ENCODE measurements at places on chromosomes 11 and 22.

GRCh38 chr11:3340025-3340424 lies 38.9 kb downstream of the ZNF195 start:
- no peak for DNase-seq

DNA sequence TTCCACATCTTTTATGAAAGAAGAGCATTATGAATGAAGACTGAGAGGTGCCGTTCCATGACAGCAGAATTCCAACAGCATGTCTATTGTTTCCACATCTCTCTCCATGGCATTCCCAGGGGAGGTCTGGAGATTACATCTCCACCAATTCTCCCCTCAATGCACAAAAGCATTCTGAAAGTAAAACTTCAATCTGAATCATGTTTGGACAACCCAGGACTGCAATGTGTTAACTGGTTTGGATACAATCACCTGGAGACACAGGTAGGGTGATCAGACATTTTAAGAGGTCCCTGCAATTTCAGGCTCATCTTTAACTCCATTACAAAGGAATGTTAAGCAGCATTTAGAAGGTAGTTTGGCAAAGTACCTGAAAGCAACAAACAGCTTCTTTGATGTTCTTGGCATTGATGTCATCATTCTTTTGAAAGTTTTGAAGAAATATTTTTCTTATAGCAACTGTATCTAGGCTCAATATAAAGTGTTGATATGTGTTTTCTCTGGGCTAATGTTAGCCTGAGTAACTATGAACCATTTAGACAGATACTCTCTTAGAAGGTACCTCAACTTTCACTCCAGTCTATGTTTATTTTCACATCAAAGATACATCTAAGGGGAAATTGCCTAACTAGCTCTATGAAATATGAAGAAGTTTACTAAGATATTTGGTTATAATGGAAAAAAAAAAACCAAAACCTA lies 181.4 kb upstream of the MTMR2 start:
- DNase-seq, result no peak

GRCh38 chr11:43579171-43579918 lies 101.2 kb upstream of the HSD17B12 start:
- DNase-seq, result no peak

- no peak for DNase-seq
Measured at GRCh38 chr22:17917490-17917983, 106.8 kb downstream of the MICAL3 start.

GRCh38 chr11:130397780-130398179 lies 30.6 kb downstream of the ADAMTS8 start:
- no peak for DNase-seq

DNA sequence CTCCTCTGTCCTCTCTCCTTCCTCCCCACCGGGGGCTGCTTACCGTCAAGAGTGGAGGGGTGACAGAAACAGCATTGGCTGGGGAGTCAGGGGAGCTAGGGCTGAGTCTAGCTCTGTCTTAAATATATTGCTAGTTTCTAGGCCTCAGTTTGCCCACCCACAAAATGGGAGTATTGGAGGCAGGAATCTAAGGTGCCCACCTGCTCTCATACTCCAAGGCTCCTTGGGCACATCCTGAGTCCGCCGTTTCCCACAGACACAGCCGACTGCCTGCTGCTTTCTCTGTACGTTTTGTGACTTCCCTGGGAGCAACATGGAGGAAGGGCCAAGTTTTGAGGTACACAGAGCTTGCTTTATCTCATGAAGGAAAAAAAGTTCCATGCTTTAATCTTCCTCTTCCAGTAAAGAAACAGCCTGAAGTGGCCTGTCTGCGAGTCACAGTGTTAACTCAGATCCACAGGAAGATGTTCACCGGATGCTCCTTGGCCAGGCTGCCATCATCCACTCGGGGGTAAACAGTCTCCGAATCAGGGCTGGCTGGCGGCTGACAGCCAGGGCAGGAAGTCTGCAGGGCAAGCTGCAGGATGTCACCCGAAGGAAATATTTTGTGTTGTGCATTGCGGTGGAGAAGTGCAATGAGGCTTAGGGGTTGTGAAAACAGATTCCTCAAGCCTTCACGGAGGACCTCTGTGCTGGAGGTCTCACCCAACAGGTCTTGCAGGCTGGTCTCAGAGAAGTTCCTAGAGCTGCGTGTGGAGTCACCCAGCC lies 11.0 kb upstream of the CERK start:
- DNase-seq, result no peak

GRCh38 chr22:27063406-27063805 lies 406.0 kb downstream of the MIAT start:
- no peak for DNase-seq

DNA sequence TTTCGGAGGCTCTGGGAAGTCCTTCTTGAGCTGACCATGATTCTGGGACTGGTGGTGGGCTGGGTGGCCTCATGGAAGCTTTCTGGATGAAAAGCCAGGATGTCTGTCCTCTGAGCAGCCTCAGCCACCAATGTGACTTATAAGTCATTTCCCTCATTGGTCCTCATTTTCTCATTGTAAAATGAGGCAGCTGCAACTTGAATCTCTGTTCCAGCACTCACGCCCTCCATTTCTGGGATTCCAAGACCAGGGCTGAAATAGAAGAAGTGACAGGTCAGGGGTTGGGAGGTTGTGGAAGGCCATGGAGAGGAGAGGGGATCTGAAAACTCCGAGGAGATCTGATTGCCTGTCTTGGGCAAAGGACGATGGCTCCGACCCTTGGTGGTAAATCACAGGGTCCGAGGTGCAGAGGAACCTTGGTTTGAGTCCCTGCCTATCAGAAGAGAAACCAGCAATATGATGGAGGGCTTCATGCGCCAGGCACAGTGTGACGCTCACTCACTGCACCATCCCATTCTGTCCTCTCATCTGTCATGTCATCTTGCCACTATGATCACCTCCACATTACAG lies 38.3 kb downstream of the TSPAN18 start:
- no peak for DNase-seq

DNA sequence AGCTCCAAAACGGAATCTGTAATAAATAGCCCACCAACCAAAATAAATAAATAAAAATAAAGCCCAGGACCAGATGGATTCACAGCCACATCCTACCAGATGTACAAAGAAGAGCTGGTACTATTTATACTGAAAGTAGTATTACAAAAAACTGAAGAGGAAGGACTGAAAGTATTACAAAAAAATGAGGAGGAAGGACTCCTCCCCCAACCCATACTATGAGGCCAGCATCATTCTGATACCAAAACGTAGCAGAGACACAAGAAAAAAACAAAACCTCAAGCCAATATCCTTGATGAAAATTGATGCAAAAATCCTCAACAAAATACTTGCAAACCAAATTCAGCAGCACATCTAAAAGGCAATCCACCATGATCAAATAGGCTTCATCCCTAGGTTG lies 65.4 kb downstream of the CYP2R1 start:
- no peak for DNase-seq

DNA sequence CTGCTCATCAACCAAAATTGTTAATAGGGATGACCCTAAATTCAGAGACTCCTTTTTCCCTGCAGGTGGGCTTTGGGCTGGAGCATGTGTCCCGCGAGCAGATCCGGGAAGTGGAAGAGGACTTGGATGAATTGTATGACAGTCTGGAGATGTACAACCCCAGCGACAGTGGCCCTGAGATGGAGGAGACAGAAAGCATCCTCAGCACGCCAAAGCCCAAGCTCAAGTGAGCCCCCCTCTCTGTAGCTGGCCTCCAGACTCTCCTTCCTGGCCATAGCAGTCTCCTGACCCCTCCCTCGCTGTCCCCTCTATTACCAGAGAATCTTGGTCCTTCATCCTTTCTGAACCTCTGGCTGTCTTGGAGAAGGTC lies 47.9 kb upstream of the RAB1B start:
- DNase-seq, result no peak

GRCh38 chr11:84819128-84819527 lies 808.0 kb downstream of the DLG2 start:
- no peak for DNase-seq

DNA sequence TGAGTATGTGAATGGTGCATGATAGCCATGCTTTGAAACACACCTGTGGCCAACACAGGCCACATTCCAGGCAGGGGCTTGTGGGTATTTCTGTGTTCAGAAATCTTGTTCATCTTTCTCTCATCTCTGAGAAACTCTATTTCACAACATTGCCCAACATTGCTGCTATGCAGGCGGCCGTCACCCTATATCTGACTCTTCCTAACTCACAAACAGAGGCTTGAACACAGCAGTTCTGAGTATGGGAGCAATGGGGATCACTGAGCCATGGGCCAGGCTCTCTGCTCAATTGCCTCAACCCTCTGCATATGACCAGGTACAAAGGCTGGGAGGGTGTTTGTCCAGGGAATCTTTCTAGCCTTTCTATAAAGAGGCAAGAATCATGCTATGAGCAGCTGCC lies 259.9 kb downstream of the BUD13 start:
- DNase-seq, result no peak

DNA sequence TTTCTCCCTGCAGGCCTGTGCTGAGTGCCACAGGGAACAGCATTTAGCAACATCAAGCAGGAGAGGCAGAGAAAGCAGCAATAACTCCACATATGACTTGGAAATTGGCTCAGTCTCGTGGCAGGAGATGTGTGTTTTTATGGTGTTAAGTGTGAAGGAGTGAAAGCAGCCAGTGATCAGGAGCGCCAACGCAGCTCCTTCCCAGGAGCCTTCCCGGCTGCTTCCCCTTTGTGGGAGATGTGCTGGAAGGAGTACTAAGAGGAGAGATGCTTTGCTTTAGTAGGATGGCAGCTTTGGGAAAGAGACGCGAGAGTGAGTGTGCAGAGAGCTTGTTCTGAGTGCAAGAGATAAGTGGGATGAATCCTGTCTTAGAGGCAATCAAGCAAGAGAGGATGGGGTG lies 54.7 kb upstream of the KIRREL3 start:
- no peak for DNase-seq

DNA sequence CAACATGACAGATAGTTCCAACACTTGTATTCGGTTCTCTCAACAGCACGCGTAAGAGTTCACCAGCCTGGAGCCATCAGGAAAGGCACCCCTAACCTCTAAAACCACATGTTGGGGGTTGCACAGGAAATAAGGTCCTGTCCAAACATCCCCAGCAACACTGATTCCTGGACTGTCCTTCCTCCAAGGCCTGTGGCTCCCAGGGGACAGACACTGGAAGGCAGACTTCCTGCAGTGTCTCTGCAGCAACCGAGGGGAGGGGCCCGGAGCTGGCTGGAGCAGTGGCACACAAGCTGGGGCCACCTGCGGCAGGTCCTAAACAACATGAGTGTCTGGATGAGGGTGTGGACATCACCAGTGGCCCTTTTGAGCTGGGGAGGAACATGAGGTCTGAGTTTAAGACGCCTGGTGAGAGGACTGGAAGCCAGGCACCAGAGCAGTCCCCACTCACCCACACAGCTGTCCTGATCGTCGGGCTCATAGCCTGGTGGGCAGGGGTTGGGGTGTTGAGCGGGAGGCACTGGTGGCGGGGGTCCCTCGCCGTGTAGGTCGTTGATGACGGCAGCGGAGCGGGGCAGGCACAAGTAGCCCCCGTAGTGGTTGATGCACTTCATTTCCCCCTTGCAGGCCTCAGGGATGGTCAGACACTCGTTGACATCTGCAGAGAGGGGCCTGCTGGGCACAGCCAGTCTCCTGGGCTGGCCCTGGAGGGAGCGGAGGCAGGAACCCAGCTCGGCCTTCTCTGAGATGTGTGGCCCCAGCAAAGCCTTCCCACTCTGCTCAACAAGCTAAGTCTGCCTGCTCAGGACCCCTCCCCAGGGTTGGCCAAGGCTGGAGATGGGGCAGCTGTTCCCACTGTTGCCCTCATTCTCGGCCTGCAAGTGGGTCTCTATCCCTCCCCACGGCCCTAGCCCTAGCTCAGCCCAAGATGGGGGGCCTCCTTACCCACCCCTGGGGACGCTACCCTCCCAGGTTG lies 1.6 kb downstream of the EFEMP2 start:
- DNase-seq, result no peak

- no peak for DNase-seq
Measured at GRCh38 chr22:46971099-46971763, 208.8 kb downstream of the TBC1D22A start.

DNA sequence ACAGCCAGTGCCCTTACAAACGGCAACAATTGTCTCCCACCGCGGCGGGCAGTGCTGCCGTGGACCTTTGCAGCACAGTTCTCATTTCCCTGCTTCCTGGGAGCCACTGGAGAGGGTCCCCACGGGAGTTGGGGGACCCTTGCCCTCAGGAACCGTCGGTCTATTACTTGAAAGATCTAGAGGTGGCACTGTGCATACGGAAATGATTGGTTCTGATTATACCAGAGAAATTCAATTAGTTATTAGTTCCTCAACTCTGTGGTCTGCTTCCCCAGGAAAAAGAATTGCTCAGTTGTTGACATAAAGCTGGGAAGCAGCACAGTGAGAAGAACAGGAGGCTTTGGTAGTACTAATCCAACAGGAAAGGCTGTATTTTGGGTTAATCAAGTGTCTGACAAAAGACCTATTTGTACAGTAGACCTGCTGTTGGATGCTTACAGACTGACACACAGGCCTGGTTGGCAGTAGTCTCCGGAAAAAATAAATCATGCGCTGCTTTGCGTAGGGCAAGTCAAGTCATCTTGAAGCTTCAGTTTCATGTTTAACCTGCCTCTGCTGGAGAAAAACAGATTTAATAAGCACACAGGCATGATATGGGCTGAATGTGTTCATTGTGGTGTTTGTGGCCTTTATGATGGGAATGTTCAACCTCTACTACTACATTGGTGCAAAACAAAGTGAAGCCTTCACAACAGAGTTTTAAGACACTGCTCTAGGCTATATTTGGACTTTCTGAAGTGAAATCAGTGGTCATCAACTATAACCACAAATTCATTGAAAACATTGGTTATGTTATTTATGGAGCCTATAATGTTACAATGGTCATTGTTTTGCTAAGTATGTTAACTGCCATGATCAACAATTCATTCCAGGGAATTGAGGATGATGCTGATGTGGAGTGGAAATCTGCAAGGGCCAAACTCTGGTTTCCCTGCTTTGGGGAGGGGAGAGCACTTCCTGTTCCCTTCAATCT lies 54.6 kb upstream of the SC5D start:
- no peak for DNase-seq

- DNase-seq, result no peak
Measured at GRCh38 chr22:42994276-42994916, 20.6 kb downstream of the PACSIN2 start.

- DNase-seq, result no peak
Measured at GRCh38 chr11:62459080-62459479, 40.2 kb downstream of the SCGB1A1 start.

GRCh38 chr11:61766353-61766841 lies 14.0 kb downstream of the MYRF start:
- DNase-seq, result no peak

- DNase-seq, result no peak
Measured at GRCh38 chr11:73228268-73229134, 10.4 kb downstream of the P2RY2 start.
